Myometrial cell (primary cell): ENCODE measurements at places on chromosomes 2 and 18. TPM values are rescaled to one million over a fixed set of nuclear protein-coding genes. Genes with fewer than 3 reads are reported as not detected.

Gene C2orf42
- 15.1 and 23.6 TPM in 2 replicates for total RNA-seq

Gene EHBP1
- 34.6 and 34.9 TPM in 2 replicates for total RNA-seq

Gene SLC30A3
- not detected in 2 replicates for total RNA-seq

Gene NAT8
- total RNA-seq, result not detected in 2 replicates

Gene GREB1L
- 0.89 and 1.2 TPM in 2 replicates for total RNA-seq

Gene FTCDNL1
- 0.18 and 0.58 TPM in 2 replicates for total RNA-seq

Gene DPYSL5
- total RNA-seq, result under 0.01 TPM in 1 of 2 replicates, not detected in the other

Gene CIB4
- not detected in 2 replicates for total RNA-seq

Gene CYP1B1
- 30.0 and 34.2 TPM in 2 replicates for total RNA-seq

Gene PCGF1
- 11.7 and 16.4 TPM in 2 replicates for total RNA-seq

Gene CD8A
- total RNA-seq, result not detected in 2 replicates

Gene PLB1
- total RNA-seq, result 1.9 and 4.6 TPM in 2 replicates

Gene ICA1L
- total RNA-seq, result 2.0 and 2.8 TPM in 2 replicates

Gene NEURL3
- not detected in 2 replicates for total RNA-seq

Gene LYPD1
- not detected in 2 replicates for total RNA-seq

Gene KRTCAP3
- total RNA-seq, result not detected in 2 replicates

Gene COQ10B
- total RNA-seq, result 32.0 and 38.8 TPM in 2 replicates

Gene TFPI
- total RNA-seq, result 158 and 165 TPM in 2 replicates

Gene WIPF1
- 11.3 and 13.8 TPM in 2 replicates for total RNA-seq

Gene MEP1B
- total RNA-seq, result not detected in 2 replicates

Gene MALL
- 204 and 210 TPM in 2 replicates for total RNA-seq

Gene MARCO
- not detected in 2 replicates for total RNA-seq

Gene HOXD12
- not detected in 2 replicates for total RNA-seq

Gene ABHD1
- total RNA-seq, result not detected in 2 replicates

Gene ELAC1
- 6.4 and 7.5 TPM in 2 replicates for total RNA-seq
